Aorta (tissue), 5 donors: ENCODE measurements at places on chromosomes 7 and 10. TPM values are rescaled to one million over a fixed set of nuclear protein-coding genes. Genes with fewer than 3 reads are reported as not detected.
A peak's percentile ranks its signal among the peaks of the same experiment; 100 is the strongest.

The COL26A1 gene
- total RNA-seq = not detected

GRCh38 chr10:22370320-22370719 lies 25.0 kb downstream of the SPAG6 start:
- H3K4me1 ChIP-seq = no peaks in the 10 kb centered on the region
- H3K4me3 ChIP-seq = no peak overlapping the region
- no peaks in the 10 kb centered on the region for H3K36me3 ChIP-seq

DNA sequence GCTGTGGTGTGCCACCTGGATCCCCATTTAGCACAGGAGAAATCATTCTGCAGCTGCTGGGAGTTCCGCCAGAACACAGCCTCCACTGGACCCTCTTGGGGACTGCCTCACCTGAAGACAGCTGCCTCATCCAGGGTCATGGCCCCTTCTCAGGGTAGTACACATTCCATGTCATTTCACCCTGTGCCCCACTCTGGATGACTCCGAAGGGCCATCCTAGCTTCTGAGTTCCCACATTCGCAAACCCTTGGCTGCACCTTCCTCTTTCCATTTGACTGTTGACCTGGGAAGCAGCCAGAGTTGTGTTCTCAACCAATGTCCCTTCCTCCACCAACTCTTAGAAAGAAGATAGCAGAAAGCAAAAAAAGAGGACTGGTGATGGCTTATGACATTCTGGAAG lies 125.6 kb upstream of the TBX20 start:
- no peaks in the 10 kb centered on the region for H3K4me1 ChIP-seq
- H3K27me3 ChIP-seq = no peaks in the 10 kb centered on the region
- H3K27ac ChIP-seq = no peak overlapping the region
- DNase-seq = peak; percentile 52
- no peaks in the 10 kb centered on the region for H3K36me3 ChIP-seq
- no peak overlapping the region for H3K4me3 ChIP-seq

- H3K4me3 ChIP-seq = no peak overlapping the region
- H3K36me3 ChIP-seq = no peaks in the 10 kb centered on the region
- no peaks in the 10 kb centered on the region for H3K27me3 ChIP-seq
- no peak overlapping the region for H3K27ac ChIP-seq
- DNase-seq = no peak
Observed at GRCh38 chr7:147571436-147572185, 1019.0 kb upstream of the C7orf33 start.

DNA sequence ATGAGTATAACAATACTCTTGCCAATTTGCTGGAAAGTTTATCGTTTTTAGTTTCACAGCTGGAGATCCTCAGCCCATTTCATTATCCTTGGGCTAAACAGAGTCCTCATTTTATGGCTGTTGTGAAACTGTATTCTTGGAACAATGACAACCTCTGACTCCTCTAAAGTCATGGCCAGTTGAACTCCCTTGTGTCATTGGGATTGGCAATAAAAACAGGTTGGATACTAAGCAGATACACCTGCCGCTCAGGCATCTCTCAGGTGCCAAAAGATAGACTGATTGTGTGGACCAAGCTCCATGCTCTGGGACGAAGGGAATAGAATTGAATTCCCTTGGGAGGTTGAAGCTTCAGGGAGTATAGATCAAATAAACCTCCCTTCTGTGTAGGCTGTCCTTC lies 182.2 kb downstream of the WDR11 start:
- DNase-seq = no peak
- H3K36me3 ChIP-seq = no peaks in the 10 kb centered on the region
- H3K27me3 ChIP-seq = no peaks in the 10 kb centered on the region
- H3K27ac ChIP-seq = no peak overlapping the region
- no peaks in the 10 kb centered on the region for H3K4me1 ChIP-seq

- H3K27ac ChIP-seq = no peak overlapping the region
- H3K27me3 ChIP-seq = no peaks in the 10 kb centered on the region
- H3K36me3 ChIP-seq = no peaks in the 10 kb centered on the region
- DNase-seq = no peak
- no peaks in the 10 kb centered on the region for H3K4me1 ChIP-seq
Observed at GRCh38 chr10:125550362-125550761, 132.6 kb downstream of the TEX36 start.

GRCh38 chr10:74419958-74420375 lies 268.9 kb downstream of the ADK start:
- H3K4me3 ChIP-seq = no peak overlapping the region
- no peaks in the 10 kb centered on the region for H3K4me1 ChIP-seq
- no peaks in the 10 kb centered on the region for H3K36me3 ChIP-seq
- DNase-seq = no peak
- H3K27ac ChIP-seq = no peak overlapping the region

GRCh38 chr10:63614371-63614891 lies 93.2 kb downstream of the REEP3 start:
- DNase-seq = no peak
- no peak overlapping the region for H3K4me3 ChIP-seq
- no peaks in the 10 kb centered on the region for H3K27me3 ChIP-seq
- H3K27ac ChIP-seq = no peak overlapping the region
- peaks cover 3% of the 10 kb centered on the region for H3K36me3 ChIP-seq
